CD4-positive, alpha-beta T cell treated with Interleukin-1 beta for 1 hour (primary cell): ENCODE measurements at places on chromosomes 4 and X.

DNA sequence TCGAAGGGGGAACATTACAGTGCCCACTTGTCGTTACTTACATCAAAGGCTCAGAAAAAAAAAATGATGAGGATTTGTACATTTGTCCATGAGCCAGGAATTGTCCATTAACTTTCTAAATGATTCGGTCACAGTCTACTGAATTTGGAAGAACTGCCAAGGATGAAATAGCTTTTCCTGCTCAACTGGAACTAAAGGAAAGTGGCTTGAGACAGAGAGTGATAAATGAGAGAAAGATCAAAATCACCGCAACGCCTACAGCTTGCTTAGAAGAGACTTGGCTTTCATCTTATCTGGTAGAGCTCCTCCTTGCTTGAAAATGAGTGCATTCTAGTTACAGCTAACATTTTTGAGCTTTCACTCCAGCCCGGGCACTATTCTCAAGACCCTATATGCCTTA, 55.5 kb upstream of the ADGRG2 start:
- no peak for DNase-seq

DNA sequence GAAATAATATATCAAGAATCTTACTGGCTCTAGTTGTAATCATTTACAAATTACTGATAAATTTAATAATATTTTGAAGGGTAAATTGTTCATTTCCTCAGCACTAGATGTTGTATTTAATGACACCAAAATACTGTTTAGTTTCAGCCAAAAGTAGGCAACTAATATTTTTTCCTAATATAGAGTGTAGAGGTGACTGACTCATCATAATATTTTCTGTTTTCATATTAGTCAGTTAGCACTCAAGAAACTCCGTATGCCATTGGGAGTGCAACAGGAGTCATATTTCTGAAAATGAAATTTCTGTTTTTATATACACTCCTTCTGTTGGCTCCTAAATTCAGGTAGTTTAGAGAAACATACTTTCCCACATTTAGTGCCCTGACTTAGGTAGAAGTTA, 36.6 kb upstream of the PTPN13 start:
- DNase-seq, result no peak

DNA sequence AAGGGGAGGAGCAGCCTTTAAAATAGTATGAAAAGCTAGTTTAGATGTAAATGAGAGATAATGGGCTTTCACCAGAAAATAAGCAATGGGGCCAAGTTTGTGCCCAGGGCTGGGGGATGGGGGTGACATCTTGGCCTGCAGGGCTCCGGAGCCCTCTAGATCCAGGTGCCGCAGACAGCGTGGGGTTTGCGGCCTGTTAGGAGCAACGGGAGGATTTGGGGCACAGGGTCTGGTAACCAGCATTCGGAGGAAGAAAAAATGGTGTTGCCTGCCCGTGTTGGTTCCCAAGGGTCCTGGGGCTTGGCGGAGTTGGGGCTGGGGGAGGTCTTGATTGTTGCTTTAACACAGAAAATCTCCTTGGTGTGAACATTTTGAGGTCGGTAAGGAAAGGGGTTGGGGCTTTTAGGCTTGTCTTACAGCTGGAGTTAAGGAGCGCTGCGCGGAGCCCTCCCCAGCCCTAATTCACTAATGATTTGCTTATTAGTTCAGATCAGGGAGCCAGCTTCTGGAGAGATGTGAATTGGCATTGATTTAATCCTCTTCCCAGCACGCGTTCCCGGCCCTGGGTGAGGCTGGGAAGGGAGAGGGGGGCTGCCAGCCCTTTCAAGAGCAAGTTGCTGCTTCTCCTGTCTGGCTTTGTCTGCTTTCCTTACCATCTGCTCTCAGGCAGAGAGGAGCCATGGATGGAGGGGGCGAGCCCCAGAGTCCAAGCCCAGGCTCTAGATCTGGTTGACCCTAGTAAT, 443.4 kb downstream of the BCOR start:
- no peak for DNase-seq

DNA sequence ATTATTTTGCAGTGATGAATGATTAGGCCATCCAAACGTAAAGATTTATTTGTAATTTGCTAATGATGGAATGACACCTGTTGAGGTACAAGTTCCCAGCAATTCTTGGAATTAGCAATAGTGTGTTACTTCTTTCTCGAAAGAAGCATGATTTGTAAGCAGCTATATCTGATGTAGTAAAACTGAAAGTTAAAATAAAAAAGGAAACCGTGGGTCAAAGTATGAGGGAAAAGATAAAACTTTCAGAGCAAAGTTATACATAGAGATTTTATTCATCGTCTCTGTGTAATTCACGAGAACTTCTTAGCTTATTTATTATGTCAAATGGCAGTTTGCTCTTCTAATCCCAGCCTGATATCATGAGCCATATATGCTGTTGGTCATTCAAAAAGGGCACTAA, 59.0 kb downstream of the NFKB1 start:
- DNase-seq, result no peak

DNA sequence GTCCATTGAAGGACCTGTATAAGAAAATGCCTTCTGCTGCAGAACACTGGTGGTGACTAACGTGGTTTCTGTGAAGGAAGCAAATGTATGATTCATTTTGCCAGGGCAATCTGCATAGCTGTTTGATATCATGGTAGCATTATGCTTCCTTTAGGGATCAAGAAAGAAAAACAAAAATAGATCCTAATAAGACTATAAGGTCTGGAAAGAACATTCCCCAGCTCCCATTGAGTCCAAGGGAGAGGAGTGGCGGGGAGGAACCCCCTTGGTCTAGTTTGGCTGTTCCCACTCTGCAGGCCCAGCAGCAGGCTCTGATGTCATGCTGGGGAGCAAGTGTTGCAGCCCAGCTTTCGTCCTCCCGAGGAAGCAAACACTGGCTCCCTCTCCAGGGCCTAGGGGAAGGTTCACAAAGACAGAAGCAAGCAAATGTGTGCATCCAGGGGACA, 154.5 kb upstream of the GALNT7 start:
- no peak for DNase-seq

DNA sequence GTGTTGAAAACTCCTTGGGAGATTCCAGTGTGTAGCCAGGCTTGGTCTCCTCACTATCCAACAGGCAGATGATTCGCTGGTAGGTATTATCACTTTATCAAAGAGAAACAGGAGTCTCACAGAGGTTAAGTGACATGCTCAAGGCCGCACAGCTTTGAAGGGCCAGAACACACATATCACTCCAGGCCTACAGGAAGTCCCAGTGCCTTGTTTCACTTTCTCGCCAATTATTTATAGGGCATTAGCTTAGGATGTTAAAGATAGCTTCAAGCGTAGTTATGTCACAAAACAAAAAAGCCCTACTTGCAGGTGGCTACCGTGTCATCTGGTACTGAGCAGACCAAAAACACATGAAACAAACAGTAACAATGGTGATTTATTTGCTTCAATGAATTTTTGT, 13.2 kb downstream of the ATP8A1 start:
- peak; percentile 31 for DNase-seq

GRCh38 chr4:87865288-87865687, 32.5 kb downstream of the MEPE start:
- no peak for DNase-seq

DNA sequence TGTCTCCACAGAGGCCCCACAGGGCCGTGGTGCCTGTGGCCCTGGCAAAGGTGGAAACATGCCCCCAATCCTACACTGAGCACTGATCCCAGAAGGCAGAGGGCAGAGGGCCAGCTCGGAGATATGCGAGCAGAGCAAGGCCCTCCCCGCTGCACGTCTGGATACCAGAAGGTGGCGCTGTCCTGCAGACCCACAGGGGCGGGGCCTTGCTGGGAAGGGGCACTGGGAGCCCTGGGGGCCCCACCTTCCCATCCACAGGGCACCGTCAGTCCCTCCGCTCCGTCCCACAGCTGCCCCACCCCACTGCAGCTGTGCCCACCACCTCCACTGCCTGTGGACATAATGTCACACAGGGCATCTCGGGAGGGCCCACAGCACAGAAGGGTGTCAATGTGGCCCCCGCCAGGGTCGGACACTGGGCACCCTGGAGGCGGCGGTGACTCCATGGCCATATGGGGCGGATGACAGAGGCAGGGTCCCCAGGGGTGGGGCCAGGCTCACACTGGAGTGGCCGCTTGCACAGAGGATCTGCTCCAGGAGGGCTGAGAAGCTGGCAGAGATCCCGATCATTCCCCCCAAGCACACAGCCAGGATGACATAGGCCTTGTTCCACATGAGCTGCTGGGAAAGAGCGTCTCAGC, 4.8 kb downstream of the SLC49A3 start:
- peak; percentile 32 for DNase-seq

DNA sequence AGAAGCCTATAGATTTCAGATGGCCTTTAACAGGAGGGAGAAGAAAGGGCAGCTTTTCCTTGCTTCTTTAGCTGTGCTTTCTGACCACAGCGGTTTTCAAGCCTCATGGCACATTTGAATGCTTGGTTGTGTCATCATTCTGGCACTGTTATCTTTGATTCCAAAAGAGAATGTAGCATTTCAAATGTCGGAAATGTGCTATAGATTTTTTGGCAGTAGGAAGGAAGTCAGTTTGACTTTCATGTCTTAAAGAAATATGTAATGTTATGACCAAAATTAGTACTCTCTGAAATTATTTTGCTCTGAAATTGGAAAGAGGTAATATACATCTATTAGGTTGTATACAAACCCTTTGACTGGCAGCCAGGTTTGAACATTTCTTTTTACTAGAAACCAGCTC, 171.9 kb downstream of the TENM3 start:
- no peak for DNase-seq

GRCh38 chr4:54224996-54225597, 4.0 kb upstream of the PDGFRA start:
- no peak for DNase-seq

DNA sequence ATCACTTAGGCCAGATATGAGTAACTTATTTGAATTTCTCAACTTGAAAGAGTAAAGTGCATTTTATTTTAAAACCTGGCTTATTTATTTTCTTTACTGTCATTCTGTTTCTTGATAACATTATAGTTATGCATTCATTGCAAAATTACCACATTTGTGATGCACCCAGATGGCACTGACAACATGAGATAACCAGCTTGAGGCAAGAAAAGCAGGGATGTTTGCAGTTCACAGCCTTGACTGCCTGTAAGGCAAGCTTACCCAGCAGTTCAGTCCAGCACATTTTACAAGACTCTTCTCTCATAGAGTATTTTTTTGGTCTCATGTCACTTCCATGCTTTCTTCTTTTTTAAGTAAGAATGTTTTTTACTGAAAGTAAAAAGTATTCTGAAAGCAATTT, 25.3 kb upstream of the EPGN start:
- no peak for DNase-seq

DNA sequence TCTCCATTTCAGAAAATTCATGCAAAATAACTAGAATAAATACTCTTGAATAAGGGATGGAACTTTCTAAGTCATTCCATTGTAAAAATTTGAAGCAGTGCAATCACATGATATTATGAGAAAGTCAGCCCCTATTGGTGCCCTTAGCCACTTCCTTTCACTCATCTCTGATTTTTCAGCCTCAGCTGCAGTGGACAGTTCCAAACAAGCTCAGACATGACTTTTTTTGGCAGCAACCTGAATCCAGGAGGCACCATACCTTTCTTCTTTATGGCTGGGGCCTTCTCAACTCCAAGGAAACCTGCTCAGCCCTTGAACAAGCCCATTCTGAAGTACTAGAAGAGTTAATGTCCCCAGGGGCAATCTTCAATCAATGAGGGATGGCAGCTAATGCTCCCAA, 40.5 kb downstream of the MAPK10 start:
- DNase-seq, result no peak

- DNase-seq, result no peak
Measured at GRCh38 chr4:169665046-169665737, 44.8 kb downstream of the CLCN3 start.

GRCh38 chr4:2824836-2825381, 18.7 kb upstream of the ADD1 start:
- no peak for DNase-seq

DNA sequence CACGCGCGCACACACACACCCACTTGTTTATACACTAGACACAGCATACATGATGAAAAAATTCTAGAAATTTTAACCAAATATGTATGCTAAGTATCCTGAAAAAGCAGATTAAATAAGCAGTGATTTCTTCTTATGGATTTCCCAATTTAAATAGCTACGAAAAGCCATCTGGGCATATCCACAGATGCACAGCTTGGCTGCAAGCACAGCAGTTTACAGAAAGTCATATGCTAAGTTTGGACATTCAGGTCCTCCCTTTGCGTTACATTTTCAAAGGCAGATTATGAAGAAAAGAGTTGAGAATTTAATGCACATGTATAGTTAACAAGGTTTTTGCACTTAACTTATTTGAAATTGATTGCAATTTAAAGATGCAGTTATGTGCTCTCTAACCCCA, 542.2 kb upstream of the EPHA5 start:
- no peak for DNase-seq

DNA sequence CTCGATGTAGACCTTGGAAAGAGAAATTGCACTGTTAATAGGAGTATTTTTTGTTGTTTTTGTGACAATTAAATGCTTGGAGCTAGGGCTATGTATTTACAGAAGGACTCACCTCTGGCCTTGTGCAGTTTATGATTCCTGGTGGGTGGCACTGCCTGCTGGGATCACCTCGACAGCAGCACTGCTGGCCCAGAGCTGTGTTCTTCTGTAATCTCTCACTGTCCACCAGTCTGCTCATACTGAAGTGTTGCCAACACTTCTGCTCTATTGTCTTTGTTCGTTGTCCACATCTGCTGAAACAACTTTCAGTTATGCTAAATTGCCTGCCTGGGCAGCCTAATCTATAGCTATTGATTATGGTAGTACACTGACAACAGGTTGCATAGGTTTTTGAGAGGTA, 194.4 kb upstream of the ANK2 start:
- DNase-seq, result no peak

DNA sequence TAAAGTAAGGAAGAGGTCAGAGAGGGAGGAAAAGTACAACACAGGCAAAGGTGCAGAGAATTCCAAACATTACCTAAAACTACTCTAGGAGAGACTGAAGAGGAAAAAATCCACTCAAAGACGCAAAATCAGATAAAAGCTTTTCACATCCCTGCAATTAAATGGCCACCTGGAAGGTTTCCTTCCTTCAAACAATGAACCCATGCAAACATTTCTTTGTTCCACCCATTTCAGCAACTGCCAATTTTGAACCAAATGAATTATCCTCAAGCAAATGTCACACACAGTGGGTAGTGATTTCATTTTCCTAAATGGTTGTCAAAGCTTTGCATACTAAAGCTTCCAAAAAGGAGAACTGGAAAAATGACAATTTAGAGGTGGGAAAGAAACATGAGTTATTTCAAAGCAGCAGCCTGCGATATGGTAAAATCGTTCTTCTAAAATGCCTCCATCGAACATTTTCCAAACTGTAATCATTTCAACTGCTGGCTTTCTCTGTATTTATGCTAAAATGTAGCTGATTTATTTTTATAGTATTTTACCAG, 45.0 kb downstream of the APBB2 start:
- no peak for DNase-seq

GRCh38 chr4:113179996-113180395, 130.5 kb downstream of the ANK2 start:
- no peak for DNase-seq

DNA sequence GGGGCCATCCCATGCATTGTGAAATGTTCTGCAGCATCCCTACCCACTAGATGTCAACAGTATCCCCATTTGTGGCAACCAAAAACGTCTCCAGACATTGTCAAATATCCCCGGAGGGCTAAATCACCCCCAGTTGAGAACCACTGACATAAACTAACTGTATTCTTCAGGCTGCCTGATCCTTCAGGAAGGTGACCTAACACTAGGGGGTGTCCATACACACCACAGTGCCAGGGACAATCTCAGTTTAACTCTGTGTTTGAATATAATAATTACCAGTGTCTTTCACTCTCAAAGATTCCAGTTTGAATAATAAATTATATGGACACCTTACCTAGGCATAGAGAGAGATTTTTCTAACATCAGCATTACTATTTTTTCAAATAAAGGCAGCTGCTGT, 6.4 kb downstream of the ACE2 start:
- DNase-seq, result no peak

GRCh38 chr4:45920861-45921260, 203.0 kb downstream of the GABRG1 start:
- no peak for DNase-seq
